Activated T-cell treated with anti-CD3 and anti-CD28 coated beads, Interleukin-2, amount 50 U/mL, for 72 hours (primary cell): ENCODE measurements at places on chromosomes 6 and 20. TPM values are rescaled to one million over a fixed set of nuclear protein-coding genes. Genes with fewer than 3 reads are reported as not detected.

The SH3BGRL2 gene
- total RNA-seq = 0.62 TPM

The KIF3B gene
- 37.9 TPM for total RNA-seq

The C6orf163 gene
- total RNA-seq = 2.7 TPM

The ROS1 gene
- total RNA-seq = not detected

The SEMG1 gene
- total RNA-seq = not detected

GRCh38 chr6:145139140-145139850, 596.0 kb downstream of the EPM2A start:
- no peak overlapping the region for H3K4me3 ChIP-seq
- DNase-seq = no peak
- no peaks in the 10 kb centered on the region for H3K36me3 ChIP-seq
- H3K27me3 ChIP-seq = peaks cover 6% of the 10 kb centered on the region
- no peak overlapping the region for H3K27ac ChIP-seq
- no peaks in the 10 kb centered on the region for H3K4me1 ChIP-seq

DNA sequence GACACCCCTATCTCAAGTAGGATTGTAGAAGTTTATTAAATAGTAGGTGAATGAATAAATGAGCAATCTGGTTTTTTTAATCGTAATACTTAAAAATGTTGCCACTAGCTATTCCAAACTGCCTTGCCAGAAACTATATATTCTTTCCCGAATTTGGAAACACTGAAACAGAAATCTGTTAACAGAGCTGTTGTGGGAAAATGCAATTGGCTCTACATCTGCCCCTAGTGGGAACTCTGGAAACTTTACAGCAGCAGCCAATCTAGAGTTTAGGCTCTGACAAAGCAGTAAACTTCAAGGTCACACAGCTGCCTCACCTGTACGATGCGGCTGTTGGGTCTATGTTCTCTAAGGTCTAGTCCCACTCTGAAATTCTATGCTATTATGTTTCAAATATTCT, 41.7 kb downstream of the SYNE1 start:
- no peaks in the 10 kb centered on the region for H3K36me3 ChIP-seq
- H3K4me1 ChIP-seq = no peaks in the 10 kb centered on the region
- H3K4me3 ChIP-seq = no peak overlapping the region

DNA sequence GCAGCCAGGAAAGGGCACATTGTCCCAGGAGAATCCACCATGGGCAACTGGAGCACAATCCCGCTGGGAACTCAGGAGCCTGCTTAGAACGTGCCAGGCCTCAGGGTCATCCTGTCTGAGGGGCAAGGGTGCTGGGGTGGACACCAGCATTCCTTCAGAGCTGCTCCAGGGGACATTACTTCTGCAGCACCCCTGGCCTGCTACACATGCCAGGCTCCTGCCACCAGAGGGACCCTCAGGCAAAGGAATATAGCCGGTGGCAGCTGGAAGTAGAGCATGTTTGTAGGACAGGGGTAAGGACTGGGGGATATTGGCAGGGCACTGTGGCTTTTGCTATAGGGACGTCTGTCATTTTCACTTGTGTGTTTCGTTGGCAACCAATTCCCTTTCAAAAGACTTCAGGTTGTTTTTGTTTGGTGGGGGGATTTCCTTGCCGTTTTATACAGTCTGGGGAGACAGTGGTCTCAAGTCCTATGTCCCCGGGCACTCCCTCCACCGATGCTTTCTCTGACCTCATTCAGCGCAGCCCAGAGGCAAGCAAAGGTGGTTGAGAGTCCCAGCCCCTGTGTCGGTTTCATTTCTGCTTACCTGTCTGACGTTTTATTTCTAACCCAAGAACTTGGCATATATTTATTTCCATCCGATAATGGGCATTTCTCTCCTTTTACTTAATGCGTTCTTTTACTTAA, 130.8 kb downstream of the JPH2 start:
- H3K27me3 ChIP-seq = no peaks in the 10 kb centered on the region
- H3K4me3 ChIP-seq = no peak overlapping the region
- no peak overlapping the region for H3K27ac ChIP-seq

- no peak overlapping the region for H3K27ac ChIP-seq
- peaks cover 14% of the 10 kb centered on the region for H3K27me3 ChIP-seq
- H3K4me3 ChIP-seq = no peak overlapping the region
- DNase-seq = no peak
- H3K36me3 ChIP-seq = no peaks in the 10 kb centered on the region
- H3K4me1 ChIP-seq = peaks cover 4% of the 10 kb centered on the region
Observed at GRCh38 chr6:43851204-43851865, 81.3 kb downstream of the VEGFA start.

DNA sequence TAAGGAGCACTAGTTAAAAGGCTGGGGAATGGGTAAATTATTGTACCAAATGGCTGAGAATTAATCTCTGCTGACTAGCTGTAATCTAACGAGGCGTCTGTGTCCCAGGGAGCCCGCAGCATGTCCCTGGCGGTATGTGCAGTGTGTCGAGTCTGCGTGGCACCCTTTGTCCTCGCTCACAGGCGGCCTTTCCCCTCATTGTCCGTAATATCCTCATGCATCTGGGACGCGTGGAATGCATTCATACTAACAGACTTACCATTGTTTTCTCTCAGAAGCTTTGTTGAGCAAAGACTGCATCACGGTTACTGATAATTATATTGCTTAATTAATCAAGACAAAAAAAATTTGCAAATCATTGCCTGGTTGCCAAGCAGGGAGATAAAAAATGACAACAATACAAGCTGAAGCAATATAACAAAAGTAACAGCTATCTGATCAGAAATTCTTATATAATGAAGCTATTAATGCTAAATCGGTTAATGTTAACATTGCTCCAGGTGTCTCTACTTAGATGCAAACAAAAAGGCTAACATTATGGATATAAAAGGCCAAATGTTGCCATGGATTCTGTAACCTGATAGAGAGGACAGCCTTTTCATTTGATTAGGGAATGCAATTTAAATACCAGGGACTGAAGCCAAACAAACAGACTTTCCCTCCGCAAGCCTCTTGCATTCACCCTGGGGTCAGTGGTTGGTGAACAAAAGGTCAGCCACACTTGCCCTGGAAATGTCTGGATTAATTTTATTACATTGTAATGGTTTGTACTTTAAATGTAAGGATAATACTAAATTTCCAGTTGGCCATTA, 124.8 kb downstream of the INSM1 start:
- H3K36me3 ChIP-seq = peaks cover 2% of the 10 kb centered on the region
- peak overlapping the region; percentile 91 for H3K4me3 ChIP-seq
- no peaks in the 10 kb centered on the region for H3K27me3 ChIP-seq
- DNase-seq = no peak
- peak overlapping the region; percentile 99 for H3K27ac ChIP-seq
- peaks cover 90% of the 10 kb centered on the region for H3K4me1 ChIP-seq

GRCh38 chr6:154752022-154752421, 18.8 kb downstream of the SCAF8 start:
- H3K27me3 ChIP-seq = no peaks in the 10 kb centered on the region
- peaks cover 3% of the 10 kb centered on the region for H3K36me3 ChIP-seq
- H3K4me3 ChIP-seq = no peak overlapping the region
- DNase-seq = no peak

DNA sequence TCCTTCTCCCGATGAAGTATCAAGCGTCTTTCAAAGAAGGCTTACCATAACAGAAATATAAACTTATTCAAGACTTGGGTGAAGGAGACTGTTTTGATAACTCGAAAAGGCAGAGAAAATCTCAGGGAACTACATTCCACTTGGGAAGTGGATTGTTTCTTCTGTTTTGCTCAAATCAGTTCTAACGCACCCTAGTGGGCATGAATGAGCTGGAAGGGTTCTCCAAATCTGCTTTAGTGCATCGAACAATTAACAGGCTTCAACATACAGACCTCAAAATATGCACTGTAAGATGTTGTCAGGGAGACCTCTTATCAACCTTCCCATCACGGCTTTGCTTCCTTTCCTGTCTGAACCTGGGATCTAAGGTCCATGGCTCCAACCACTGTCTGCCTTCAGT, 392.5 kb downstream of the CD83 start:
- H3K36me3 ChIP-seq = no peaks in the 10 kb centered on the region
- H3K4me3 ChIP-seq = no peak overlapping the region
- H3K27ac ChIP-seq = no peak overlapping the region
- H3K27me3 ChIP-seq = peaks cover 10% of the 10 kb centered on the region

DNA sequence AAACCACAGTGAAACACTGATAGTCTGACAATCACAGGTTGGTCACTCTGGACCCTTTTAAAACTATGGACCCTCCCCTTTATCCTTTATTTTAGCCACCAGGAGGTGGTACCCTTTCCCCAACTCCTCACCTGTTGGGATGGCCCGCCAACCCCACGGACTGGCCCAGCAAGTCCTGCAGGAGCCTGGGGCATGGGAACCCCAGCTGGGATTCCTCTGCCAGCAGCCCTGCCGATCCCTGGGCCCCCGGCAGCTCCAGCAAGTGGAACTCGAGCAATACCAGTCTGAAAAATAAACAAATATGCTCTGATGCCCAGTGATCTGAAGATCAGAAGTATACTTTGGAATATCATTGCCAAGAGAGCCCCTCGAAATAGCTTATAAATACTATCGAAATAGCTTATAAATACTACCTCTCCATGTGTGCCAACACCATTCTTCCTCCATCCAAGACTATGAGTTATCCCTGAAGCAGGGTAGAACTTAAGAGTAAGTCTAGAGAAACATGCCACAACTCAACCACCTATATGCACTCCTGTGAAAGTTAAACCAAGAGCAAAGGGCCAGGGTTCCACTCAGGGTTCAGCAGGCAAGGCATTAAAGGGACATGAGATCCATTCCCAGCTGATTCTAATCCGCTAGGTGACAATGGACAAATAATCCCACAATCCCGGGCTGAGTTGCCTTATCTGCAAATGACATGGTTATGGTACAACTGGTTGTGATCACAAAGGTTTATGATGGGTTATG, 6.8 kb downstream of the SNRPB start:
- H3K27ac ChIP-seq = peak overlapping the region; percentile 51
- peaks cover 80% of the 10 kb centered on the region for H3K36me3 ChIP-seq
- no peak for DNase-seq
- peaks cover 54% of the 10 kb centered on the region for H3K4me1 ChIP-seq

DNA sequence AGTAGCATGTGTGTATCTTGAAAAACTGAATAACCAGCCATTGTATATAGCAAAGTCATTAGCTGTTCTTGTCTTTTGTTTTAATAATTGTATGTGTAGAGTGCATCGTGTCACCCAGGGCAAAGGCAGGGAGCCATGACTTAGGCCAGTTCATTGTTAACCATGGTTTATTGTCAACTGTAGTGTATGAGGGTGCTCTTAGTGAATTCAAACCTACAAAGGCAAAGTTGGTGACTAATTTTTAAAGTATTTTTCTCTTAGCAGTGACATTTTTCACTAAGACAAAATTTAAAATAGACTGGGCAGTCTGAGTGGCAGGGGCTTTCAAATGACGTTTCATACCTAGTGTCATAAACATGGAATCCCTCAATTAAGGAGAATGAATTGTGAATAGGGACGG, 79.0 kb downstream of the TULP4 start:
- no peaks in the 10 kb centered on the region for H3K27me3 ChIP-seq
- no peak overlapping the region for H3K4me3 ChIP-seq
- no peak overlapping the region for H3K27ac ChIP-seq
- peaks cover 8% of the 10 kb centered on the region for H3K4me1 ChIP-seq
- H3K36me3 ChIP-seq = peaks cover 16% of the 10 kb centered on the region
- DNase-seq = no peak

- H3K27ac ChIP-seq = peak overlapping the region; percentile 24
- H3K4me1 ChIP-seq = peaks cover 33% of the 10 kb centered on the region
- no peaks in the 10 kb centered on the region for H3K27me3 ChIP-seq
- no peak for DNase-seq
Observed at GRCh38 chr20:32229251-32229747, 21.6 kb downstream of the POFUT1 start.

DNA sequence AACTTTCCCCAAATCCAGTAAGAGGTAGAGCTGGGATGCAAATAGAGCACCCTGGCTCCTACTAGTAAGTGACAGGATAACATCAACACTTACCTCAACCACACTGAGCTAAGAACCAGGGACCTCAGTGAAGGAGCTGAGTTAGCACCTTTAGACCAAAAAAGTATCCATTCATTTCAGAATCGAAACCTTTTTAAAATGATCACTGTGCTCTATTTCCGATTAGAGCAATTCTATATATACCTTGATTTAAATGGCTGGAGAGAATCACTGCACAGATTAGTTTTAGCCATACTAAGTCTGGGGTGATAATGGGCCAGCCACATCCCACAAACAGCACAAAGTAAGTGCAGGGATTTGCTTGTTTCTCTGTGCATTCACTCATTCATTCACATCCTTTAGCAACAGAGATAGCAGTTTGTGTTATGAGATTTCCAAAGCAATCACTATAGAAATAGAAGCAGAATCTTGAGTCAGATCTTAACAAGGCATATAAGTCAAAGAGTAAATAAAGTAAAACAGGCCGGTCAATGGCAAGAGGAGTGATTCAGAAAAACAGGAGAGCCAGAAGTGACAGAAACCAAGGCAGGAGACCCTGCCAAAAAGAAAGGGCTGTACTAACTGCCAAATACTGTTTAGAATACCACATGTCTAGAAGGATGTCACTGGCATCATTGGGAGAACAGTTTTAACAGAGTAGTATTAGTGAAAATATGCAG, 136.3 kb downstream of the KIF13A start:
- no peaks in the 10 kb centered on the region for H3K36me3 ChIP-seq
- DNase-seq = no peak
- peaks cover 58% of the 10 kb centered on the region for H3K27me3 ChIP-seq
- H3K27ac ChIP-seq = no peak overlapping the region

DNA sequence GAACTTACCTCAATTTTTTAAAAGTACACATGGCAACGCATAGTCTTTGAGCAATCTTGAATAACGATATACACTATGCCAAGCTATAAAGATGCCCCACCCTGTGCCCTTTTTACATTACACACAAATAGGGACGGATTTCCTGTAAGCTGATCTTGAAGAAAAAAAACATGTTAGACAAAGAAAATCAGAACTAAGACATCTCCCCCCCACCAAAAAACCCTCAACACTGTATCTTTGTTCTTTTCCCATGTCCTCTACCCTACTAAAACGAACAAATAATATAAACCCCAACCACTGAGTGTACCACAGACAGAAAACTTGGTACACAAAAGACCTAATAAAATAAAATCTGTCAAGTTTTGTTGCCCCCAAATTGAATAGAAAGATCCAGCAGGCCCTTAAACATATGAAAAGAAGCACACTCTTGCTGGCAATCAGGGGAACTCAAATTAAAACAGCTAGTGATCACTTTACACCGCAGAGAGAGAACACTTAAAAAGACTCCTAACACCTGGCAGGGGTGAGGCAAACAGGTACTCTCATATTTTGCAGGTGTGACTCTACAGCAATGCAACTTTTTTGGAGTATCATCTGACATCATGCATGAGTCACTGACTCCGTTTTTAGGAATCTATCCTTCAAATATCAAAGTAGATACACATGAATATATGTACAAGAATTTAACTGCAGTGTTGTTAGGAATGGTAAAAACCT, 29.6 kb downstream of the BACH2 start:
- peak overlapping the region; percentile 82 for H3K4me3 ChIP-seq
- no peak for DNase-seq
- H3K27ac ChIP-seq = peak overlapping the region; percentile 98
- H3K36me3 ChIP-seq = peaks cover 28% of the 10 kb centered on the region
- peaks cover 84% of the 10 kb centered on the region for H3K4me1 ChIP-seq
